ENCODE measurements at places on chromosomes 3 and 15. TPM values are rescaled to one million over a fixed set of nuclear protein-coding genes. Genes with fewer than 3 reads are reported as not detected.

PAK2 gene
- total RNA-seq = 37.8 TPM

GADL1 gene
- 0.13 TPM for total RNA-seq

DNA sequence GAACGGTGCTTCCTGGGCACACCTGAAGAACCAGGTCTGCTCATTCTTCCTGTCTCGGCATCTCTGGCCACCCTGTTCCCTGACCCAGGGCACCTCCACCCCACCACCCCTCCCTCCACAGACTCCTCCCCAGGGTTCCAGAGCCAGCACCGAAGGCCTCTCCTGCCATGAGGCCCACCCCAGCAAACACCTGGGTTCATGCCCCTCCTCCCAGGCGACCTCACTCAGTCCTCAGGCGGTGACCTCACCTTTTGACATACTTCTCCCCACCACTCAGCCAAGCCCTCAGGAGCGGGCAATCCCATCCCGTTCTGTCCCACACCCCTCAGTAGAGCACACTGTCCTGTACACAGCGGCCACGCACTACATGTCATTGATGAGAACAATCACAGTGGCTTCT, 72.3 kb downstream of the RPN1 start:
- DNase-seq = no peak

GRCh38 chr3:155889952-155890351, 19.5 kb downstream of the GMPS start:
- DNase-seq = no peak
